ENCODE measurements at places on chromosomes 13 and 19.

DNA sequence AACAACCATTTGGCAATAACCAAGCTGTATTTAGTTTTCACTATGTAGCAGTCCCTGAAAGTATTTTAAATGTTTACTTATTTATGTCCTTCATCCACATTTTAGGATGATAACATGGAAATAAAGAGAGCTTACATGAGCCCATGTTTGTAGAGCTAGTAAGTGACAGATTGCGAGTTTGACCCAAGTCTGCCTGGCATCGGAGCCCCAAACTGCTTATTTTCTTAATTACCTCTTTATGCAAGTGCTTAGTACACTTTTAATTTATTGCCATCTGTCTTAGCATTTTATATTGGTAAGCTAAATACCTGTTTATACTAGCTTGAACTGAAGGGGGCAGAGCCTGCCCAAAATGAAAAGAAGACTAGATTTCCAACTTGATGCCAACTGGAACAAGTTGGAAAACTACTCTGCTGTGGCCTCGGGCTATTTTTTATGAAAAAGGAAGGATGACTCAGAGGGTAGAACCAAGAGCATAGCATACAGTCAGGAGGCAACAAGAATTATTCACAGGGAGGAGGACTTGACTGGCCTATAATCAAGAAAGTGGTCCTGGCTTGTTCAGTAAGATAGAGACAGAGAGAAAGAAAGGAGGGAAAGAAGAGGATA, 150.2 kb downstream of the NDFIP2 start:
- DNase-seq: no peak

DNA sequence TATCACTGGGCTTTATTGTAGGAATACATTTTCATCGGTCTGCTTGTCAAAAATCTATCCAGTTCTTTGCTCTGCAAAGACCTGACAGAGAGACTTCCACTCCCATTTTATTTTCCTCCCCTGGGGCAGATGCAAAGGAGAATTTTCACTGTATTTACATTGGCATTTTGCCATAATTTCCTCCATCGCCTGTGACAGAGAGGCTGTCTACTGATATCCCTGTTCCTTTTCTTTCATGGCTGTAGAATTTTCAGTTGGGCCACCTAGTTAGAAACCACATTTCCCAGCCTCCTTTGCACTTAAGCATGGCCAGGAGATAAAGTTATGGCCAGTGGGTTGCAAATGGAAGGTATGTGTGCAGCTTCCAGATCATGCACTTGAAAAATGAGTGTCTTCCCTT, 89.3 kb downstream of the NUFIP1 start:
- DNase-seq: no peak

- no peak for DNase-seq
Observed at GRCh38 chr13:101829484-101829883, 377.0 kb downstream of the ITGBL1 start.

- DNase-seq: no peak
Observed at GRCh38 chr19:28727480-28728159, 485.3 kb downstream of the UQCRFS1 start.

DNA sequence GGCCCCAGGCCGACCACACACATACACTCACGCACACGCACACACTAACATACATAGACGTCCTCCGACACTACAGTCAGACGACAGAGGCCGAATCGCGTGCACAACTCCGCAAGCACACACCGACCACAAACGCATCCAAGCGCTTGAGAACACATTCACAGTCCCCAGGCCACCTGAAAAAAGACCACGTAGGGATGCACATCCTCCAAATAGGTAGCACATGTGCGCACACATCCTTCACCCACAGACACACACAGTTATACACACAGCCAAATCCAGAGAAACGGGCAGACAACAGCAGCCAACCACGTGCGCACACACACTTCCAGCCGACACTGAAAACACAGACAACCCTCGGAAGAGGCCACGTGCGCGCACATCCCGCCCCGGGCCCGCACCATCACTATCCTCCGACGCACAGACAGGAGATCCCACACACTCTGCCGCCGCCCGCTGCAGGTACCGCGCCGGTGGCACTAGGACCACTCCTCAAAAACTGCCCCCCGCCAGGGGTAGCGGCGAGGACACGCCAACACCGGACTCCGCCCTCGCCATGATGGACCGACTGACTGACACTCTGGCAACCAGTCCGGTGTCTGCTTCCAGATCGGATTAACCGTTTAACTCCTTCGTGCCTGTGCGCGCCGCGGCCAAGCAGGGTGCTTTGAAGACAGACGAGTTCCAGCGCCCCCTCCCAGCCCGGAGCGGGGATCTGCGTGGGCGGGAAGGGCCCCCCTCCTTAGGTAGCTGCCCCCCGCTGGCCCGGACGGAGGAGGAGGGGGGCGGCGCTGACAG, 493 bp upstream of the PDE4A start:
- DNase-seq: peak; percentile 76

- no peak for DNase-seq
Observed at GRCh38 chr13:81021284-81021840, 680.4 kb upstream of the SPRY2 start.

- DNase-seq: no peak
Observed at GRCh38 chr13:113155201-113155600, 3.2 kb upstream of the PROZ start.

GRCh38 chr19:16184665-16185122, 516 bp upstream of the FAM32A start:
- no peak for DNase-seq

DNA sequence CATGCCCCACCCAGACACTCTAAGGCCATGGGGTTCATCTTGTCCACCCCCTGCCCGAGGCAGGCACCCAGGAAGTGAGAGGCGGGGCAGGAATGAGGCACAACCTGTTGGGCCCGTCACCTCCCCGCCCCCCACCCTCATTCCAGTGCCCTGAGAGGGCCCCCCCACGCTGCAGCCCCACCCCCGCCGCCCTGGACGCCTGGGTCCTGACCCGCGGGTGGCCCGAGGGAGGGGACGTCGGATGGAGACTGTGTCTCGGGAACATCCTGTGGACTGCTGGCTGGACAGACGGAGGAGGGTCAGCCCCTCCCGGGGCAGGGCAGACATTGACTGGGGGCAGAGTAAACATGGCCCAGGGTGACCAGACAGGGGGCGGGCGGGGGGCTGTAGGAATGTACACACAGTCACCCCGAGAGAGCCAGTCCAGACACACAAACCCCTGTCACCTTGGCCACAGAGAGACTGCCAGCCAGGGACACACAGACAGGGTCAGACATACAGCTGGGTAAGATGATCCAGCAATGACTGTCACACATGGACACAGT, 7.4 kb upstream of the JUNB start:
- no peak for DNase-seq

- DNase-seq: no peak
Observed at GRCh38 chr19:58476498-58477015, 405 bp downstream of the ZNF446 start.

DNA sequence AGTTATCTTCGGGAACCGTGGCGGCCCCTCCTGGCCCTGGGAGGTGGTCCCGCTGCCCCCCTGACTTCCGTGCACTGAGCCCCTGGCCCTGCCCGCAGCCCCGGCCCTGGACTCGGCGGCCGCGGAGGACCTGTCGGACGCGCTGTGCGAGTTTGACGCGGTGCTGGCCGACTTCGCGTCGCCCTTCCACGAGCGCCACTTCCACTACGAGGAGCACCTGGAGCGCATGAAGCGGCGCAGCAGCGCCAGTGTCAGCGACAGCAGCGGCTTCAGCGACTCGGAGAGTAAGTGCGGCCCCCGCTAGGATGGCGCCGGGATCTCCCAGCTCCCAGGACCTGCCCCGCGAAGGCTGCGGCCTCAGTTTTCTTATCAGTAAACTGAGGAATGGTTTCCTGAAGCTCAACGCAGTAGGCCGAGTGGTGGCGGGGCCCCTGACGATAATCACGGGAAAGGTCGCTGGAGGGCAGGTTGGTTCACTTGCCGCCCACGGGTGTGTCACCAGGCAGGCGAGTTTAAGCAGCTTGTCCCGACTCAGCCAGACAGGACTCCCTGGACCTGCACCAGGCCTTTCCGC, 924 bp downstream of the RGCC start:
- DNase-seq: peak; percentile 39

DNA sequence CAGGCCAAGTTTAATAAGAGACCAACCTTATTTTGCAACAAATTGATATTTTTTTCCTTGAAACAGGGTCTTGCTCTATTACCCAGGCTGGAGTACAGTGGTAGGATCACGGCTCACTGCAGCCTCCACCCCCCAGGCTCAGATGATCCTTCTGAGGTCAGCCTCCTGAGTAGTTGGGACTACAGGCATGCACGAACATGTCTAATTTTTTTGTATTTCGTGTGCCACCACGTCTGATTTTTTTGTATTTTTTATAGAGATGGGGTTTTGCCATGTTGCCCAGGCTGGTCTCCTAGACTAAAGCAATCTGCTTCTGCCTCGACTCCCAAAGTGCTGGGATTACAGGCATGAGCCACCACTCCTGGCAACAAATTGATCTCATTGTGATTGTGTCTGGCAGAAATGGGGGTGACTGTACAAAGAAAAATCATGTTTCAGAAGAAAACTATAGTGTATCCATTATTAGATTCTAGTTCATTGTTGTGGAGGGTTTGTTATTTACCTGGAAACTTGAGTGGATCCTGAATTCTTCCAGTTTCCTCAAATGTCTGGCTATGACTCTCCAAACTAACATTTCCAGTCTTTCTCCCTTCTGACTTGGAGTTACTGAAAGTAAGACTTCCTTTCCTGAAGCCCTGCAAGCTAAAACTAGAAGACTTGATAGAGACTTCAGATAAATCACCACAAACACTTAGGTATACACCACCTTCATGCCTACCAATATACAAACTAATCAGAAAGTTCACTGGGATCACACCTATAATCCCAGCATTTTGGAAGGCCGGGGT, 17.3 kb upstream of the AKT2 start:
- no peak for DNase-seq

GRCh38 chr13:109126891-109127641, 497.7 kb downstream of the MYO16 start:
- DNase-seq: no peak

DNA sequence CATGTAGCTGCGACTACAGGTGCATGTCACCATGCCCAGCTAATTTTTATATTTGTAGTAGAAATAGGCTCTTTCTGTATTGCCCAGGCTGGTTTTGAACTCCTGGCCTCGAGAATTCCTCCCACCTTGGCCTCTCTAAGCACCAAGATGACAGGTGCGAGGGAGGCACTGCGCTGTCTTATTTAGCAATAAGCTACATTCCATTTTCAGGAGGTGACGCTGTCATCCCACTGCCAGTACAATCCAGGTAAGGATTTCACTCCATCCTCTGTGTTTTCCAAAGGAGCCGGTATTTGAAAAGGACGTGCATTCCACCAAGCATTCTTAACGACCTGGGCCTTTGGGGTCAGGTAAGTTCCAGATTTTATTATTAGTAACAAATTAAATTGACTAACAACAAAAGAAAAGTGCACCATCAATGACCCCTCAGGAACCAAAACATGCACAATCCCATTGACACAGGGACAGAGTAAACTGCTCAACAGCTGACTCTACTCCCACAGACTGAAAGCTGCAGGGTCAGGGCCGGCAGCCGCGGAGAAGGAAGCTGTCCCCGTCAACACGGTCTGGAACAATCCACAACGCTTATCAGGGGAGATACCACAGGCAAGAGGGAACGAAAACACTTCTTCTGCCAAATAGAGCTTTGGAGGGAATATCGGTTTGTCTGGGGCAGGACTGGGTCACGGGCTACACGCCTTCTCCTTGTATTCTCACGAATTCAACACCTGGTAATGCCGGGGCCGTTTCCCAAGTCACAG, 82.8 kb downstream of the INSR start:
- no peak for DNase-seq

DNA sequence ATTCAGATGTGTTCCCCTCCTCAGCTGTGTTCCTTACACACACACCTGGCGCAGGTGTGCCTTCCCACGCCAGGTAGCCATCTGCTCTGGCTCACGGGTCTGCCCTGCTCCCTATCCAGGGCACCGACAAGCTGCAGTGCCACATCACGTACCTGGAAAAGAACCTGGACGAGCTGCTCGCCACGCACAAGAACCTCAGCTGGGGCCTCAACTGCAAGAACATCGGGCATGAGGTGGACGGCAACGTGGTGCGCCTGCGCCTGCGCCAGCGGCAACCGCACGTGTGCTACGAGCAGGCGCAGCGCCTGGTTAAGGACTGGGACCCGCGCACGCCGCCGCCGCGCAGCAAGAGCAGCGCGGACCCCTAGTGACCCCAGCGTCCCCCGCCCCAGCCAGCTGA, 26.5 kb upstream of the CASP14 start:
- no peak for DNase-seq

DNA sequence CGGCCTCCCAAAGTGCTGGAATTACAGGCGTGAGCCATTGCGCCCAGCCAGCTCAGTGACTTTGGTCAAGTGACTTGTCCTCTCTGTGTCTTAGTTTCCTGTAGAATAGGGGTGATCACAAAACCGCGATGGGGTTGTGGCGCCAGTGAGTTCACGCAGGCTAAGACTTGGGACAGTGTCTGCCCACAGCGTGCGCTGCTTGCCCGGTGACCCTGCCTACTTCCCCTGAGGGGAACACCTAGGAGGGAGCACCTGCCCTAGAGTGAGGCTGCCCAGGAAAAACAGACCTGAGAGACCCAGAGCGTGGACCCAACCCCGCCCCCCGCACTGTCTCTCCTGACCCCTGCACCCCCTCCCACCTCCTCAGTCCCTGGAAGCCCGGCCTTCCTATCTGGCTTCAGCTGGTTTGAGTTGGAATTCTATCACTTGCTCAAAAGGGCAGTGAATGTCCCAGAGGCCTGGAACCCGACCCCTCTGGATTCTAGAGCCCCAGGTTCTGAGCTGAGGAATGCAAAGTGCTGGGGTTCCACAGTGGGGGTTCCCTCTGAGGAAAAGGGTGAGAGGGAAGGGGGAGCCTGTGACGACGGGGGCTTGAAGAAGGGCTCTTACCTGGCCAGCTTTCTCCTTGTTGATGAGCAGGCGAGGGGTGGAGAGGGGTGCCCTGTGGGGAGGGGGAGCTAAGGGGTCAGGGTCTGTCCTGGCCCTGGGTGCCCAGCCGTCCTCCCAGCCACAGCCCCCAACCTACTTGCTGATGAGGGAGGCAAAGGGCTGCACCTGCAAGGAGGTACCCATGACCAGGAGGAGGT, 2.2 kb upstream of the RINL start:
- no peak for DNase-seq
